ENCODE measurements at places on chromosomes 7 and 10. TPM values are rescaled to one million over a fixed set of nuclear protein-coding genes. Genes with fewer than 3 reads are reported as not detected.
A peak's percentile ranks its signal among the peaks of the same experiment; 100 is the strongest.

DNA sequence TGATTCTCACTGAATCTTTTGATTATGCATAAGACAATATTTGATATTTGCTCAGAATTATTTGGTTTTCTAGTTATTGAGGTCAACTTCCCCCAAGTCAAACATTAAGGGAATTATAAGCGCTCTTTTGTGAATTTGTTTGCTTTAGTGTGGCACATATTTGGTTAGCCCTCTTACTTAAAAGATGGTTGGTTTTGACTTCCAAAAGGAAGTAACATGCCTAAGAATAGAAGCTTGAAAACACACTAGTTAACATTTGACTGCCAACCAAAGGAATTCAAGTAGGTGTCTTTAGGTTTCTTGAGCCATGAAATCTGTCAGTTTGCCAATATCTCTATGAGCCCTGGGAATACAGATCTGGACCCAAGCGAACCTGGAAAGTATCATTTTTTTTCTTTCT lies 24.9 kb downstream of the STEAP4 start:
- no peaks in the 10 kb centered on the region for H3K36me3 ChIP-seq
- peaks cover 15% of the 10 kb centered on the region for H3K4me1 ChIP-seq
- H3K27ac ChIP-seq = no peak overlapping the region
- DNase-seq = no peak
- no peak overlapping the region for H3K4me3 ChIP-seq
- H3K27me3 ChIP-seq = no peaks in the 10 kb centered on the region

- no peak overlapping the region for H3K4me3 ChIP-seq
- H3K27me3 ChIP-seq = no peaks in the 10 kb centered on the region
- DNase-seq = no peak
Observed at GRCh38 chr7:71665716-71666115, 533.8 kb downstream of the GALNT17 start.

DNA sequence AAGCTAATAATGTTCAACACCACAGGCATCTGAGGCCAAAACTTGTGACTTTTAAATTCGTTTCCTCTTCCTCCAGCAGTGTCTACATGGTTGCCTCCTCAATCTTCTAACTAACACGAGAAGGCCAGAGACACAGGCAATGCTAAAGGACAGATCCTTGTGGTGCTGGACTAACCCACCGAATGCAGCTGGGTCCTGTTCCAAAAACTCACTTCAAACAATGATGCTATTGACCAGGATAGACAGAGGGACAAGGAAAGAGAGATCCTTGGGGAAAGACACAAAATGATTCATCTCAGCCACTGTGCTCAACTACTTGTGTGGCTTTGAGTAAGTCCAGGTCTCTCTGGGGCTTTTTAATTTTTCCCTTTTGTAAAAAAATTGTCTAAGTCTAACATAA lies 107.6 kb downstream of the KCNMA1 start:
- no peaks in the 10 kb centered on the region for H3K36me3 ChIP-seq
- no peak overlapping the region for H3K27ac ChIP-seq
- peaks cover 4% of the 10 kb centered on the region for H3K4me1 ChIP-seq
- H3K4me3 ChIP-seq = no peak overlapping the region
- no peaks in the 10 kb centered on the region for H3K27me3 ChIP-seq

DNA sequence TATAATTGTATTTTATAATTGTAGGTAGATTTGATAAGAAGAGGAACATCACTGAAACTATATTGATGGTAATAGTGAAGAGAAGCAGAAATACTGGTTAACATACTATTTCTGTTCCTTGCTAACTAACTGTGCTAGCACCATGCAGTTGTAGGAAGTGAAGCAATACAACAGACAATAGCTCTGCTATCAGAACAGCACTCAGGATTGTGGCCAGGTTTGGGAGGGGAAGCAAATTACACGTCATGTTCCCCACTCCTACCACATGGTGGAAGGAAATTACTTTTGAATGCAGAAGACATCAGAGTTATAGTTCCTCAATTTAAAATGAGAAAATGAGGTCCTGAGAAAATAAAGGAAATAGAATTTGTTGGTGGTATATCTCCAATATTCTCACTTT lies 151.1 kb downstream of the DGKB start:
- DNase-seq = no peak
- no peaks in the 10 kb centered on the region for H3K36me3 ChIP-seq
- no peaks in the 10 kb centered on the region for H3K27me3 ChIP-seq
- H3K4me1 ChIP-seq = no peaks in the 10 kb centered on the region
- no peak overlapping the region for H3K27ac ChIP-seq
- no peak overlapping the region for H3K4me3 ChIP-seq

- peaks cover 74% of the 10 kb centered on the region for H3K4me1 ChIP-seq
- peaks cover 23% of the 10 kb centered on the region for H3K36me3 ChIP-seq
- no peaks in the 10 kb centered on the region for H3K27me3 ChIP-seq
- DNase-seq = no peak
Observed at GRCh38 chr10:71836596-71836974, 14.5 kb downstream of the PSAP start.

DNA sequence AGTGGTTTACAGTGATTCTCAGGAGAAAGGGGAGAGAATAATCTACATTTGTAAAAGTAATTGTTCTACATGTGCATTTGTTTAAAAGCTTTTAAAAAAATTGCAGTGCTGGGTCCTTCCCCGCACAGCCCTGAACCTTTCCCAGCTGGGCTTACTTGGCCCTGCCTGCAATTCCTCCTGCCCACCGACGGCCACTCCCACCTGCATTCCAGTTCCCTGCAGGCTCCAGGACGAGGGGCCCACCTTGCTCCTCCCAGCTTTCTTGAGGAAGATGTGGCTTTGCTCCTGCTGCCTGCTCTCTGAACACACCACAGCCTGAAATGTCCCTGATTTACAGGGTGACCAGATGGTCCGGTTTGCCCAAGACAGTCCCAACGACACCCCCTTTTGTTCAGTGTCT lies 222.7 kb downstream of the PRPF18 start:
- no peak overlapping the region for H3K27ac ChIP-seq
- peaks cover 3% of the 10 kb centered on the region for H3K4me1 ChIP-seq
- no peaks in the 10 kb centered on the region for H3K36me3 ChIP-seq
- no peak overlapping the region for H3K4me3 ChIP-seq

GRCh38 chr10:129448539-129448938 lies 18.5 kb upstream of the MGMT start:
- H3K27me3 ChIP-seq = no peaks in the 10 kb centered on the region

GRCh38 chr10:69850440-69850839 lies 48.7 kb downstream of the COL13A1 start:
- no peaks in the 10 kb centered on the region for H3K36me3 ChIP-seq
- no peak overlapping the region for H3K4me3 ChIP-seq
- no peaks in the 10 kb centered on the region for H3K27me3 ChIP-seq
- H3K27ac ChIP-seq = no peak overlapping the region

GRCh38 chr7:46960970-46961369 lies 620.9 kb downstream of the TNS3 start:
- H3K36me3 ChIP-seq = no peaks in the 10 kb centered on the region
- H3K4me1 ChIP-seq = no peaks in the 10 kb centered on the region
- no peak overlapping the region for H3K4me3 ChIP-seq
- no peak overlapping the region for H3K27ac ChIP-seq
- no peaks in the 10 kb centered on the region for H3K27me3 ChIP-seq
- no peak for DNase-seq

- H3K36me3 ChIP-seq = no peaks in the 10 kb centered on the region
- no peak for DNase-seq
- H3K27ac ChIP-seq = no peak overlapping the region
- no peak overlapping the region for H3K4me3 ChIP-seq
- H3K27me3 ChIP-seq = no peaks in the 10 kb centered on the region
Observed at GRCh38 chr10:73589563-73590126, 1.5 kb downstream of the USP54 start.

- H3K4me3 ChIP-seq = no peak overlapping the region
- peak; percentile 23 for DNase-seq
- no peak overlapping the region for H3K27ac ChIP-seq
- H3K36me3 ChIP-seq = peaks cover 7% of the 10 kb centered on the region
Observed at GRCh38 chr7:47383696-47384445, 198.0 kb downstream of the TNS3 start.

DNA sequence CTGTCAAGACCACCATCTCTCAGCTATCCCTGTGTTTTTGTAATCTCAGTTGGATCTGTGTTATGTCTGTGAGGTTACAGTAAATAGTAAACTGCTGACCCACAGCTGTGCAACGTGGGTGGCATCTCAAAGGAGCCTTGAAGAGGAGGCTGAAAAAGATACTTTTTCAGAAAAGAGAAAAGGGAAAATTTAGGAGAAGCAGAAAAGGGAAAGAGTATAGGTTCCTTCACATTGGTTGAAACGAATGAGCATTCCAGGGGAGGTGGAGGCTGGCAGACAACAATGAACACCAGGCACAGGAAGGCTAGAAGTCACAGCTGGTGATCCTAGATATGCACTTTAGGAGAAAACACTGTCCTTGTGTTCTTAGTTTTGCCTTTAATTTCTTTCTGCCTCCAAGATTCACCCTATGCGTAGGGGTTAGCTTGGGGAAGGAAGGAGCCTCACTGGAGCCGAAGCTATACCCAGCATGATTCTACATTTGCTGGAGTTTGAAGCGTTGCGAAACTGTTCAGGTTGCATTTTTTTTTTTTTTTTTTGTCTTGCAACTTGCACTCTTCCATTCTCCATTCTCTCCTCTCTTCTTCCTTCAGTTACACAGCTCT lies 18.3 kb downstream of the CPED1 start:
- H3K27me3 ChIP-seq = no peaks in the 10 kb centered on the region
- no peak overlapping the region for H3K4me3 ChIP-seq
- DNase-seq = no peak
- H3K4me1 ChIP-seq = peaks cover 3% of the 10 kb centered on the region

The HMX3 gene
- total RNA-seq = not detected

The NXPH1 gene
- not detected for total RNA-seq
